ENCODE measurements at places on chromosomes 3 and 15.

DNA sequence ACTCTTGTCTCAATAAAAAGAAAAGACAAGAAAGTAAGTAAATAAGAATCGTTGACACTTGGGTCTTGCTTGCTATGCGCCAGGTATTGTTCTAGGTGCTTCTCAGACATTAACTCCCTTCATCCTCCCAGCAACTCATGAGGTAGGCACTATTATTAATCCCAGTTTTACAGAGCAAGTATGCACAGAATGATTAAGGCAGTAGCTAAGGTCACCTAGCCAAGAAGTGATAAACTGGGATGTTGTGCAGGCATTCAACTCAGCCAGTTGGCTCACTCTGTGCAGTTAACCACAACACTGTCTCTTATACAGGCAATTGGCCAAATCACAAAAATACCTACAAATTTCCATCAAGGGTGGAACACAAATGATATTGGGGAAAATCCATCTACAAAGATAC is 1.7 kb upstream of the C3orf33 start:
- DNase-seq: no peak

- DNase-seq: no peak
Observed at GRCh38 chr15:34796847-34797435, 1.6 kb upstream of the ACTC1 start.

DNA sequence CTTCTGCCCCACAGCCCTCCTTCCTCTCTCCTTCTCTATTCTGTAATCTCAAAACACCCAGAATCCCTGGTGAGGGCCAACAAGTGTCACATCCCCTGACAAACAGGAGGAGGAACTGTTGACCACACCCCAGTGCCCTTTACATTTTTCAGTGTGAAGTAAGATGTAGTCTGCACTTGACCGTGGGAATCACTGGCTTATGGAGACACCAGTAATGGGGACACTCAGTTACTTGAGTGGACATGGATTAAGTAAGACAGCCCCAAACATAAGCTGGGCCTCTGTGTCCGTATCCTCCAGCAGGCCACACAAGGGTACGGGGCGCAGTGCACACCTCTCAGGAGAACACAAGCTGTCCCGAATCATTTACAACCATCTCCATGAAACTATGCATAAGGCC is 28.4 kb upstream of the LIMD1 start:
- DNase-seq: no peak

DNA sequence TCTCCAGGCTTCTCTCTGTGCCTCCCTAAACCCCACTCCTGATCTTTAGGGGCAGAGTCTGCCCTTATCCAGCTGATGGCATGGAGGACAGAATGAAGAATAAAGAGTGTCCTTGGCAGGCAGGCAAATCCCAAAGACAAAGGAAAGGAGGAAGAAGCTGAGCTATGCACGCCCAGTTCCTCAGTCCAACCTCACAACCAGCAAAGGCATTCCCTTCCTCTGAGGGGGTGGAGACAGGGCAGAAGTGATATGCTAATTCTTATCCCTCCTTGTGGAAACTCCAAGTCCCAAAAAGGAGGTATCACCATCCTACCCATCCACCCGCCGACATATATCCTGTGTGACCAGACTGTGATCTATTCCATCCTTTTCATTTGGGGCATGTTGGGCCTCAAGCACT is 10.5 kb upstream of the CCDC54 start:
- no peak for DNase-seq

DNA sequence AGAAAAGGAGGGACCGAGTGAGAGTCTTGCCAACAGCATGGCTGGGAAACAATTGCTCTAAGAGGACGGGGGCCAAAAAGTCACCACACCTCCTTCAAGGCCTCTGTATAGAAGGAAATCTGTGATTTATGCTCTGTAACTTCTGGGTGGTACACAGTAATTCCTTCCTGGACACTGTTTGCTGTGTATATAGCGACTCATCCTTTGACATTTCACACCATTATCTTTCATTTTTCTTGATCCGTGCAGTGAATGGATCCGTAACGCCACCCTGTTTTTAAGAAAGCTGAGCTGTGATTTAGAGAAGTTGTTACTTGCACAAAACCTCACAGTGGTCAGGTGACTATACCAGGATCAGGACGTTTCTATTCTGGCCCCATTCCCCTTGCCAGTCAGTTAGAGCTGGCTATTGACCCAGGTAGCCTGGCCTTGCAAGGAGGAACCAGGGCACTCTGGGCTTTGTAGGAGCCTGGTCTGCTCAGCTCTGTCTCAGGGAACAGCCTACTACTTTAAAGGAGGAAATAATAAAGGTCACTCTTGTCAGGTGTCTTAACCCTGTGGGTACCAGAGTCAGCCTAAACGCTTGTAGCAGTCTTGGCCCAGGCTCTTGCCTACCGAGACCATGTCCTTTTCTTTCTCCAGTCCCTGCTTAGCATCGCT is 86.5 kb upstream of the MYZAP start:
- peak; percentile 54 for DNase-seq

DNA sequence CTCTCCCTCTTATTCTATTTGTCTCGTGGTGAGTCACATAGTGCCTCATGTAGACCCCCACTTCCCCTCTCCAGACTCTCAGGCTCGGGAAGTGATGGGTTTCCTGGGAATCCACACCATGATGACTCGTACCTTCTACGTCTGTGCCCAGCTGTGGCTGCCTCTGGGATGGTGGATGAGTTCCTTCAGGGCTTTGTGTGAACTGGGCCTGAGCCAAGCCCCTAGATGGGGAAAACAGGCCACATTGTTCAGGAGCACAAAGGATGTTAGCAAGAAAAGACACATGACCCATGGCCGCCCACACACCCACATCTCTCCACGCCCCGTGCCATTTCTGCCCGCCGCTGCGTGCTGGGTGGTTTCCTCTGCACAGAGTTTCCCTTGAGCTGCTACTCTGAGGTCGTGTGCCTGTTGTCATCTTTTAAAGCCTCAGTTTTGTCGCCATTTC is 10.5 kb downstream of the ISG20 start:
- DNase-seq: no peak

GRCh38 chr3:9185701-9186100 is 63.7 kb downstream of the SRGAP3 start:
- DNase-seq: no peak

- no peak for DNase-seq
Observed at GRCh38 chr3:197847866-197848401, 56.9 kb downstream of the LRCH3 start.

DNA sequence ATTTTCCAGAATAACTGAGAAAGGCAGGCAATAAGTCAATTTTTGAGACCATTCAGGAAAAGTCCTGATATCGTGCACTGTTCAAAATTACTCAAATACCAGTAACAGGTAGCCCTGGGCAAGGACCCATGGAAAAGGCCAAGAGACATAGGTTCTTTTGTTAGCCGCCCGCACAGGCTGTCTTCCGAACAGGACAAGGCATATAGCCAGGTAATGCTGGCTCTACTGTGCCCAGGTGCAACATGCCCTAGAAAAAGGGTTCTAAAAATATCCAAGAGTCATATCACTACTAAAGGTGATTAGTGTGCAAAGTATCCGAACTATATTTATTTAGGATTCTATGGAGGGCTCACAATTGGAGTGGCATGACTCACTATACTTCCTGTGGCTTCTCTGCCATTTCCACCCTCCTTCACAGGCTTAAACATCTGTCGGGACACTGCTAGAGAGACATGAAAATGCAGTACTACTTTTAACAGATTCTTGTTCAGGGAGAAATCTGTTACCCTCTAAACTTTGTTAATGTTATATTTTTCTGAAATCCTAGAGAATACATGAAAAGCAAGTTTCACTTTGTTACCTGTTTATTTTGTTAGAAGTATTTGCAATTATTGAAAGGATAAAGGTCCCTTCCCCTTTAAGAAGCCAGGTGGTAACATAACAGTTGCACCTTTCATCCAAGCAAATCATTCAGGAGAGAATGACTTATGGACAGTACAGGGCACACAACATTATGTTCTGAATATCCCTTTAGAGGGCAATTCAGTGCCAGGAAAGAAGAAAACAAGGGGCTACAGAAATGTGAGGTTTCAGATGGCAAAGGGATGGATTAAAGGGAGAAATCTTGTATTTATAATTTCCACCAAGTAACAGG is 293.3 kb upstream of the THBS1 start:
- no peak for DNase-seq

DNA sequence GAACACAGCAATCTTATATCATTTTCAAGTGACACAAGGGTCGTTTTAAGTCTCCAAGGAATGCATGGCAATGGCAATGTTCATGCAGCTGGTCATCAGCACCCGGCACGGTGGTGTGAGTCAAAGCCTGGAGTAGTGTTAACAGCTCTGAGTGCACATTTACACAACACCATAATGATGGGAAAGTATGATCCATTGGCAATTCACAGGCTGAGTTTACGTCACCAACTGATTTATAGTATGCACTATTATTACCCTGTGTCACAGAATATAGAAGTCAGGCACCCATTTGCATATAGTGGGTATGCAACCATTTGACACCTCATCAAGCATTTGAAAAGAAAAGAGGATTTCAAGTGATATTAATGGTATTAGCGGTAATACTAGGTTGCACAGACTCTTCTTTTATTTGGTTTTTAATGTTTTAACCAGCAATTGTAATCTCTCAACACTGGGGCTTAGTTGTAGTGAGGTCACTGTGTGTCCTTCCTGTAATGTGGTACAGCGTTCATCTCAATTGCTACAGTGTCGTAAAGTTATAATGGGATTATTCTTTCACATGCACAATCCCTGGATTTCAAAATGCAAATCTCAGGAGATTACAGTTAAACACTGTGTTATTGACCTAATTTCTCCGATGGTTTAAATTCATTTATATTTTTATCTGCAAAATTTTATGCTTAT is 113.8 kb downstream of the C3orf38 start:
- no peak for DNase-seq

DNA sequence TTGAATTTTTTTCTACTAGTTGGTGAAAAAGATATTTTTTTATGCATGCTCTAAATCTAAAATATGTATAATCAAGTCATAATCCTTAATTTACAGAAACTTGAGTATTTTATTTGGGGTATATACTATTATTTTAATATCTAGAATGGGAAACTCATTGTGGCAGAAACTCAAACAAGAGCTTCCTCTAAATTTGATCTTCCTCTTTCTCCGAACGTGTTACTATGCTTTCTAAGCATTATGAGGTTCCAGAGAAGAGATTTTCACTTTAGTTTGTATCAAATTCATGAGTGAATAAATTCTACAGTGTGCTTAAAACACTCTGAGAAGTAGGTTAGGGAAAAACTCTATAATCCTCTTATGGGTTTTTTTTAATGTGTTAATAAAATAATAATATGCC is 173.1 kb downstream of the POTEB3 start:
- no peak for DNase-seq

DNA sequence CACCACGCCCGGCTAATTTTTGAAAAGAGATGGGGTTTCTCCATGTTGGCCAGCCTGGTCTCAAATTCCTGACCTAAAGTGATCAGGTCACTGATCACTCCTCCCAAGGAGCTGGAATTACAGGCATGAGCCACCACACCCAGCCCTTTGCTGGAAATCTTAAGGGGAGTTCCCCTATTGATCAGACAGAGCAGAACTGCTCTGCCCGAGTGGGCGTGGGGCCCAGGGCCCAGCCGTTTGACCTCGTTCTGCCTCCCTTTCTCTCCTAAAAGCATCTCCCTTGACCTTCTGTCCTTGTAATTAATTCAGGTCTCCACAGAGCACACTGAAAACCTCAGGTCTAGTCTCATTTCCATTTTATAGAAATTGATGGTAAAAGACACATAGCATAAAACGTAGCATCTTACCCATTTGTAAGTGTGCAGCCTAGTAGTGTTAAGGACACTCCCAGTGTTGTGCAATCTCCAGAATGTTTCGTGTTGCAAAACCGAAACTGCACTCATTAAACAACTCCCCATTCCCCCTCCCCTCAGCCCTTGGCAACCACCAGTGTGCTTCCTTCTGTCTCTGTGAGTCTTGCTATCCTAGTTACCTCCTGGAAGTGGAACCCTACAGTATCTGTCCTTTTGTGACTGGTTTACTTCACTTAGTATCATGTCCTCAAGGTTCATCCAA is 89.3 kb downstream of the SLCO3A1 start:
- peak; percentile 15 for DNase-seq

- DNase-seq: no peak
Observed at GRCh38 chr15:39156646-39157250, 424.1 kb upstream of the THBS1 start.

DNA sequence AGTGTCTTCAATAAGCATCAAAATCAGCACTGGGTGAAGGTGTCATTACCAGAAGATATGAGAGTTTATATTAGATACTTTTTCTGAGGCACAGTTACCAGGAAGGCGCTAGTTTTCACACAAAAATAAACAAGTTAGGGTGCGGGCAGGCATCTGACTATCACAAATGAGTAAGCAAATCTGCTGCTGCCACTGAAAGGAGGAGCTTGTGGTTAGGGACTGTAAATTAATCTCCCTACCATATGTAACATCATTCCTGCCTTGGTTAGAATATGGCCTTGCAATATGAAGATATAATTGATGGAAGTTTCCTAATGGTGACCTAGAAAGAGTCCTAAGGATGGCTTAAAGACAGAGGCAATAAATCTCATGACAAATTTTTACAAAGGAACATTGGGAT is 19.5 kb upstream of the EID1 start:
- no peak for DNase-seq

DNA sequence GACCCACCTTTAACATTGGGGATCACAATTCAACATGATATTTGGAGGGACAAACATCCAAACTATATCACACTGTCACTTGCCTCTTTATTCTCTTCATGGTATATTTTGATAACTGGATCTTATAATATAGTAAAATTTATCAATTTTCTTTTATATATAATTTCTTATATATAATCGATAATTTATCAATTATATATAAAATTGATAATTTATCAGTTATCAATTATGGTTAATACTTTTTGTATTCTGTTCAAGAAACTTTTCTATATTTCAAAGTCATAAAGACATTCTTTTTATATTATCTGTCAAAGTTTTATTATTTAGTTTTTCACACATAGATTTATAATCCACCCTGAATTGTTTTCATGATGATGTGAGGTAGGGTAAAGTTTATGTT is 132.9 kb downstream of the ZNF280D start:
- DNase-seq: no peak

GRCh38 chr3:176521531-176522175 is 675.6 kb downstream of the TBL1XR1 start:
- DNase-seq: no peak

DNA sequence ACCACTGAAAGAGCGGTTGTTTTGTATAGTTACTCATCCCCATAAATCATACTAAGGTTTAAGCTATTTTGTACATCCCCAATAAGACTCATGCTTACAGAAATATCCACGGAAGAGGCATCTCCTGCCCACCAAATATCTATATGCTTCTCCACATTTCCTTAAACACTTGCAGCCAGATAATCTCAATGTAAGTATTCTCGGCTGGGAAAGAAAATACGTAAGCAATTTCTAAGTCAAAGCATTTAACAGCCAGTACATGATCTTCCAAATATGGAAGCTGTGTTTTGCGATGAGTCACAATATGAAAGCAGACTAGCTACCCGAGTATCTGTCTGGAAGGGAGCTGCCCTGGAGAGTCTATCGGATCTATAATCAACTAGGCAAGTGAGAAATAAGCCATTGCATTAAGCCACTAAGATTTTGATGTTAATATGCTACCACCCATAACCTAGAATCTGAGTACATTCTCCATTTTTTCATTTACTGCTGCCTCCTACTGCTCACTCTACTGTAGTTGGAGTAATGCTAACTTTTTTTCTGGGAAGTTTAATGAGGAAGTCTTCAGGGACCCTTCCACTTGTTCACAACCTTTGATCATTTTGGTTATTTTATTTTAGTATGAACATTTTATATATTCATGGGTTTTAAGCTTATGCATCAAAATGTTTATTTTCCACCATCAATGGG is 26.9 kb upstream of the ZMAT3 start:
- no peak for DNase-seq

GRCh38 chr15:79897701-79898113 is 893 bp upstream of the MTHFS start:
- no peak for DNase-seq

Data from LNCaP clone FGC (cell line).